Fibroblast of gingiva (primary cell): ENCODE measurements at places on chromosomes 5 and 9.

DNA sequence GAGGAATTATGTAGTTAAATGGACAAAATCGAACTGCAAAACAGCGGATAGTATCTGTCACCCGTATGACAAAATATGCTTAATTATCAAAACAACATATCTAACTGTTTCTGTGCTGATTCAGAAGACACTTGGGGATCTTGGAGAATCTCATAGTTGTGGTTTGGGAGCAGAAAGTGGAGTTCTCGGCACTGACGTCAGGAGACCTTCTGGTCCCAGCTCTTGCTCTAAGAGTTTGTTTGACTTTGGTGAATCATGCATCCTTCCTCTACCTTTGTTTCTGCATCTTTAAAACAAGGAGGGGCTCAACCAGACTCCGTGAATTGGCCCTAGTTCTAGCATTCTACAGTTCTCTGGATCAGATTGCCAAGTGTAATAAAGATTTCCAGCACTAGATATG is 37.0 kb upstream of the TAF1L start:
- no peak for DNase-seq

DNA sequence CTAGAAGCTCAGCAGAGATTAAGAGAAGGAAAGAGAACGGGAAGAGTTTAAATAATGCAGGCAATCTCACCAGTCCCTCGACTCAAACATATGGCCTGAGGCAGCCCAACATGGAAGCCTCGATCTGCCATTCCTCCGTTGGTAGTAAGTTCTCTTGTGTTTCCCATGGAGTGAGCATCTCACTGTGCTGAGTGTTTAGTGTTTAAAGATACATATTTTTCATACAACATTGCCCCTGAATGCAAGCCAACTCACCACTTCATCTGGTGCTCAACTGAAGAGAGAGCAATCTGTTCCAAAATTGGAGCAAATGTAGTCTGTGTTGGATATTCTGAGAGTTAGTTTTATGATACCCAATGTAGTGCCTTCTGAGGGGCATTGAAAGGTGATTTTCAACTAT is 171.5 kb upstream of the ATP10B start:
- DNase-seq: no peak

GRCh38 chr5:153130296-153130695 is 360.2 kb upstream of the GRIA1 start:
- DNase-seq: no peak

GRCh38 chr9:72046630-72047456 is 13.6 kb downstream of the C9orf57 start:
- no peak for DNase-seq

DNA sequence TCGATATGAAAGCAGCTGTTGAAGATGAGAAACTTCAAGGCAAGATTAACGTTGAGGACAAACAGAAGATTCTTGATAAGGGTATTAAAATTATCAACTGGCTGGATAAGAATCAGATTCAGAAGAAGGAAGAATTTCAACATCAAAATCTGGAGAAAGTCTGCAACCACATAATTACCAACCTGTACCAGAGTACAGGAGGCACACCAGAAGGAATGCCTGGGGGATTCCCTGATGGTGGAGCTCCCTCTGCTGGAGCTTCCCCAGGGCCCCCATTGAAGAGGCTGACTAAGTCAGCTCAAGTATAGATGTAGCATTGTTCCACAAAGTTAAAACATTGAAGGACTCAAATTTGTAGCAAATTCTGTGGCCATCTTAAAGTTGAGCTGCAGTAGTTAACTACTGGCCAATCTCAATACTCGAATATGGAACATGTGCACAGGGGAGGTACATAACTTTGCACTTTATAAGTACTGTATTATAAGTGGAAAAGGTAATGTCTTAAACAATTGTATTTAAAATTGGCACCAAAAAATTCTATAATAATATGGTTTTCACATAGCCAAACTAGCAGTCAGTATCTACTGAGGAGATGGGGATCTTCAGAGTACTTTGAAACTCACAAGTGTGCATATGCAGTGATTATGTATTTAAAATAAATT is 237.5 kb downstream of the CHSY3 start:
- peak; percentile 25 for DNase-seq

GRCh38 chr9:136623842-136624183 is 38.9 kb upstream of the EGFL7 start:
- DNase-seq: no peak
